ENCODE measurements at places on chromosomes 5 and 9.

DNA sequence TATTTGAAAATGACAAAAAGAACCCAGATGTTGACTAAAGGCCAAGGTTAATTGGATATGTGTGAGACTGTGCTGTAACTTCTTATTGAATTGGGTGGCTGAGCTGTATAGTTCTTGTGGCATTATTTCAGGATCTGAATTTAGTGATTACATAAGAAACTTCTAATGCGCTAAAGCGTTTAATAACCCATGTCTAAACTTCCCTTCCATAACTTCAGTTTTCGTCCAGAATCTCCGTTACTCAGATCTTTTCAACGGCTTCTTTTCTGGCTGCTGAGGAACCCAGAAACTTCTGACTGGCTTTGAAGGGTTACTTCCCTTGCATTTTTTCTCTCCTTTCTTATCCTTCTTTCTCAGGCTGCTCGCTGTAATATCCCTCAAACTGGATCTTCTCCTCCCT, 28.1 kb upstream of the C9orf72 start:
- no peak for DNase-seq

DNA sequence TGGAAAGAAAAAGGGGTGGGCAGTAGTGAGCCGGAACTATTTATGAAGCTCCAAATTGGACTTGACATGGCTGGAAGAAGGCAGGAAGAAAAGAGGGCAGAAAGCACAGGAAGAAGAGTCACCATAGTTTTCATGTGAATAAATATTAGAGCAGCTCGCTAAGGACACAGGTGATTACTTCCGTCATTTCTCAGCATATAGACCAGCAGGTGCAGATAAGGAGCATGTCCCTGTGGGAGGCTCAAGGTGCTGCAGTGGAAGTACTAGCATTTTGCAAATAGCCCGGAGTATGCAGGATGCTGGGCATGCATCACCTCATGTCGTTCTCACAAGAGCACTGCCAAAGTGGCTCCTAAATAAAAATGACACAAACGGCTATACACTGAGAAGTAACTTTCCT, 71.3 kb upstream of the HTR4 start:
- no peak for DNase-seq

DNA sequence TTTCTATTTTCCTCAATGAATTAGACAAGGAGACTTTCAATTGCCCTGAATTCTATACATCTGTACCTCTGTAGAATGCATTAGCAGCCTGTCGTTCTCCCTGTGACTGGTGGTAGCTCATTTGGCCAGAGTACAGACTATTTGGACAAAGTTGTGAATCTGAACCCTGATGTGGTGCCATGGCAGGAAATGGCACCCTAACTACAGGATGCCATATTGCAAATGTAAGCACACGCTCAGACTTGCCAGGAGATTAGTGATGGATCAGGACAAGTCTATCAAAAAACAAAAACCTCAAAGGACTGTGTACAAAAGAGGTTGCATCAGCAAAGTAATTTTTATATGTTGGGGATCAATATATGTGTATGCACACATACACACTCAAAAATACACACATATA, 58.3 kb downstream of the SVEP1 start:
- DNase-seq = no peak

DNA sequence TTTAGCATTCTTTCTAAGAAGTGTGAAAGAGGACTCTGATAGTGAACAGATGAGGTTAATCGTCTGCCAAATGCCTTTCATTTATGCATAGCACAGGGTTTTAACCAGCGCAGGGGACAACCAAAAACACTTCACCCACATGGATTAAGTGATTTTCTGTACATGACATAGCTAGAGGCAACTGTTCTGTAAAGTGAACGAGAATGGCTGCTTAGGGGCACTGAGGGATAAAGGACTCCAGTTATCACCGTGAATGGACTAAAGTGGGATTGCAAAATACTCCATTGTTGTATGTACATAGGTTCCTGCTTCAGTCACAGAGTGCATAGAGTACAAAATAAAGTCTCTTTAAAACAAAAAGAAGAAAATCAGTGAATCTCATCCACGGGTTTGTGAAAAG, 456.8 kb downstream of the DMAC1 start:
- no peak for DNase-seq

DNA sequence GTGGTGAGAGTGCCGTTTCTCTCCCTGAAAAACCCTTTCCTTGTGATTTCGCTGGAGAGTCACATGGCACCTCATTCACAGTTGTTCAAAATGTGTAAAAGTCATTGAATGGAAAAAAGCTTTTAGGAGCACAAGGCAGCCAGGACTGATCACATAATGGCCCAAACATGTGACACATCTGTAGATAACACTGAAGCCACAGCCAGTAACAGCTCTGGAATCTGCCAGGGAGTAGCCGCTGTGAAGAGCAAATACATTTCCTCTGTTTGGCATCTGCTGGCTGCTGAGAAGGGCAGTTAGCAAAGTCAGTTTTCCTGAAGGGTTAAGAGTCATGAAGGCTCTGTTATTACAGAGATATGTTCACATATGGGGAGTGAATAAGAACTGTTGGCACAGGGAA, 271.8 kb downstream of the NNT start:
- peak; percentile 72 for DNase-seq

DNA sequence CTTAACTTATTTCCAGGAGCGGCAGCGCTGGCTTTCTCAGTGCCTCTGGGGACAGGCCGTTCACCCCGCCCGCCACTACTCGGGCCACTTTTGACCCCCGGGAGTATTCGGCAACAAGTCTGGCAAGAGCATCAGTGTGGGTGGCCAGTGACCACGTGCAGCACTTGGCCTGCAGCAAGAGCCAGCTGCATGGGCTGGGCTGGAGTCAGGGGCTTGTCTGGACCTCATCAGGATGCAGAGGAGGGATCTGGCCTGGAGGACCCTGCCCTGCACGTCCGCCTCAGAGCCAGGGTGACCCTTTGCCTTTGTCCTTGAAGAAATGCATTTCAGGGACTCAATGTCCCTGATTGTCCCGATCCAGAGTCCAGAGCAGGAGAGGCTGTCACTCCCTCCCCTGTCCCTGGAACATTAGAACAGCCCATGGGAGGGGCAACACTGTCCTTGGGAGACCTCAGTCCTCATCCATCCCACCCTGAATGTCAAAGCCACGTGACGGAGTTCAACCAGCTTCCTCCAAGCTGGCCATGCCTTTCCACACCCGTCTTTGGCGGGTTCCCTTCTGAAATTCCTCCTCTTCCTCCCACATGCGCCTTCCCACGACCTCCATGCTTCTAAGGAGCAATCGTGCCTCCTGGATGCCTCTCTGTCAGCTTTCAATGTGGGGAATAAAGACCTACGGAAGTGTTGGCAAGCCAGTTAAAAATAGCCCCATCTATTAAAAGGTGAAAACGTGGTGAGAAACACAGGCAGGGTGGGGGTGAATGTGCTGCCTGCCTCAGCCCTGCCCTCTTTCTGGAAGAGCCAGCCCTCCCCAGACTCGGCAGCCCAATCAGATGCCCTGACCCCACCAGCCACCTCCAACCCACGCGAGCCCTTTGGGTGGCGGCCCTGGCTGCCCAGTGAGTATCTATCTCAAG, 99.0 kb downstream of the OLFM1 start:
- DNase-seq = no peak

- no peak for DNase-seq
Measured at GRCh38 chr5:155406815-155407214, 393.3 kb downstream of the KIF4B start.

DNA sequence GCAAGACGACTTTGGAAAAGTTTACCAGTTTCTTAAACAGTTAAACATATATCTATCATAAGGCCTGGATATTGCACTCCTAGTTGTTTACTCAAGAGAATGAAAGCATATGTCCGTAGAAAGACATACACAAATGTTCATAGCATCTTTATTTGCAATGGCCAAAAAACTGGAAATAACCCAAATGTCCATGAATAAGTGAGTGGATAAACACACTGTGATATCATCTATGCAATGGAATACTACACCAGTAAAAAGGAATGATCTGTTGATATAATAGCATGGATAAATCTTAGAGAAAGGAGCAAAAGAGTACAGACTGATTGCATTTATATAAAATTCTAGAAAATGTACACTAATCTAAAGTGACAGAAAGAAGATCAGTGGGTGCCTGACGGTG, 28.0 kb upstream of the VCAN start:
- no peak for DNase-seq

DNA sequence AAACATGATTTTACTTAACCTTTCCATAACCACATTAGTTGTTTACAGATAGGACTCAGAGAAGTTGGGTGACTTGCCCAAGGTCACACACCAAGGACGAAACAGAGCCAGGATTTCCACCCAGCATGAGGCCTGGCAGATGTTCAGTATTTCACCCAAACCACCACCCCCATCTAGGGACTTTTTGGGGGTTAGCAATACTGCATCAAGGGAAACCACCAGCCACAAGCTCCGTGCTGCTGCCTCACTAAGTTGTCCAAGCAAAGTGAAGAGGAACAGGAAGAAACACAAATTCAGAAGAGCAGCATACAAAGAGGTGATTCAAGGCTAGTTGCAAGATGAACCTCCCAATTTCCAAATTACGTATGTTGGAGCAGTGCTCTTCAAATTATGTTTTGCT, 219.6 kb upstream of the RORB start:
- DNase-seq = no peak

- DNase-seq = peak; percentile 99
Measured at GRCh38 chr9:128455849-128456612, at the start of gene ODF2. Gene ODF2 (plus strand): TSS chr9:128456006. CDS start chr9:128456092, 86 bp downstream.

- DNase-seq = peak; percentile 39
Measured at GRCh38 chr9:78261403-78262001, 25.6 kb downstream of the CEP78 start.

DNA sequence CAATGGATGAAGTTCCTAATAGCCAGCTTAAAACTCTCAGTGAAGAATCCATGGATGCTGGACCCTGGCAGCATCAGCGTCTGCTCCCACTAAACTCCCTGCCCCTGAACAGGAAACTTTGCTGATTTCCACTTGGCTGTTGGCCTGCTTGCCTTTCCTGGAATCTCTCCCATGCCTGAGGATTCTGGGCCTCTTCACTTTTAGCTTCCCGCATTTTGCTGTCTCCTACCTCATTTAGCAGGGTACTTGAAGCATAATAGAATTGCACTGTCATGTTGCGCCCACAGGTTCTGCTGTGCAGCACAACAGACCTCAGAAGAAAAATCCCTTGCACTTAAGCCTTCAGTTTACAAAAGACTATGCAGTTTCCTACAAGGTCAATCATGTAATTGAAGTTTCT, 127.6 kb downstream of the DROSHA start:
- no peak for DNase-seq

- no peak for DNase-seq
Measured at GRCh38 chr5:10149911-10150310, 99.8 kb downstream of the ATPSCKMT start.

- DNase-seq = no peak
Measured at GRCh38 chr9:119094086-119094485, 275.1 kb downstream of the BRINP1 start.

GRCh38 chr9:115591584-115591984, 473.6 kb upstream of the TNC start:
- DNase-seq = peak; percentile 91

GRCh38 chr5:92017776-92018175, 634.7 kb upstream of the ARRDC3 start:
- peak; percentile 1 for DNase-seq

DNA sequence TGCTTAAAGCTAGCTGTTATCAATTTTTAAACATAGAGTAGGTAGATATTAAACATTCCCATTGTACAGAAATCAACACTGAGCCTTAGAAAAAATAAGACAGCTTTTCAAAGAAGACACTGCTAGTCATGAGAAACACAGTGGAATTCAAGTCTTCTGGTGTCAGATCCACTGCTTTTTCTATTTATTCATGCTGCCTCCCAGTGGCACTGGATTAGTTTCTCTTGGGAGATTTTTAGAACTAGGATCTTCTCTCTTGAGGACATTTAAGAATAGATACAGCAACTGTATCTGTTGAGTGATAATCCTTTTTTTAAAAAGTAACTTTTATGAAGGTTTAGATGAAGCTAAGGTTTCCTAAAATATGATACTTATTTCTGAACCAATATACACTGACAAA, 1635.4 kb upstream of the C9orf72 start:
- DNase-seq = no peak

- DNase-seq = peak; percentile 87
Measured at GRCh38 chr9:95462249-95463147, 54.3 kb downstream of the PTCH1 start.

- DNase-seq = no peak
Measured at GRCh38 chr9:123453076-123453667, 97.2 kb downstream of the CRB2 start.

DNA sequence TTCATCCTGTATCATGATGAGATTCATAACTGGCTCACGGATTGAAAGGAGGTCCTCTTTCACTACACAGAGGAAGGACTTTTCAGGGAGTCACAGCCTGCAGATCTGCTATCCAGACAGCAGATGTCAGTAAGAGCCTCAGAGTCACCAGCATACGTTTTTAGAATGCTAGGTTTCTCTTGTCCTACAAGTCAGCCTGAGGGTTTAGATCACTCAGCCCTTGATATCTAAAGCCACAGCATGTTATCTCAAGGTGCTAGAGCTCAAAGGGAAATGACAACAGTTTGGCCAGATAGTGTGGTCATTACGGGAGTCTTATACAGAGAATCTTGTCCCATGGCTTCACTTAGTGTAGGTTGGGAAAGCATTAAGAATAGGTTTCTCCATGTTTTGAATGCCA, 30.9 kb upstream of the SLC46A2 start:
- peak; percentile 57 for DNase-seq

DNA sequence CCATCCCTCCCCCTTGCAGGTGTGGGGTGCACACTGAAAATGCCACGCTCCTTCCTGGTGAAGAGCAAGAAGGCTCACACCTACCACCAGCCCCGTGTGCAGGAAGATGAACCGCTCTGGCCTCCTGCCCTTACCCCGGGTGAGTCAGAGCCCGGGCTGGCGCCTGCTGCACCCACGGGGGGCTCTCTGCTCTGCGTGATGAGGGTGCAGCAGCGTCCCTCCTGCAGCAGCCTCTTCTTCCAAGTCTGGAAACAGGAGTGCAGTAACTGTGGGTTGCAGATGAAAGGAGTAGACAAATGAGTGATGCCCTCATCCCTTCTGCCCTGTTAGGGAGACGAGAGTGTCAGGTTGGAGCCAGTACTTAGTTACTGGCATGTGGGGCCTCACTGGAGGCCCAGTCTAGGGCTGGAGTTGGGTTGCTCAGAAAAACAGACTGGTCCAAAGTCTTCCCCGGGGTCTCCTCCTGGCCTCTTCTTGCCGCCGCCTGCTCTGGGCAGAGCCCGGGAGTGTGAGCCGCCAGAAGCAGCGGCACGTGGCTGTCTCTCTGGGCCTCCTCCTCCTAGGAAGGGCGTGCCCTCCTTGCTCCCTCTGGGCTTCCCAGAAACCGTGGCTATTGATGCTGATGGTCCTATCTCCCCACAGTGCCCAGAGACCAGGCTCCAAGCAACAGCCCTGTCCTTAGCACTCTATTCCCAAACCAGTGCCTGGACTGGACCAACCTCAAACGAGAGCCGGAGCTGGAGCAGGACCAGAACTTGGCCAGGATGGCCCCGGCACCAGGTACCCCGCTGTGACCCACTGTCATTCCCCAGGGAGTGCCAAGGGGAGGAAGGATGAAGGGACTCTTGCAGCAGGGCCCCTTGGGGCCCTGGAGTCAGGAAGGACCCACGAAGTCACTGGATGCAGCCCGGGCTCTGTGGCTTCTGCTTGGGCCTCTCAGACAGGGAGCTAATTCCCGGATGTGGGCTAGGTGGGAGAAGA, 8.4 kb downstream of the GFI1B start:
- DNase-seq = peak; percentile 11

GRCh38 chr5:98402130-98402529, 371.3 kb upstream of the RGMB start:
- no peak for DNase-seq

- DNase-seq = no peak
Measured at GRCh38 chr5:149546974-149547373, 4.3 kb downstream of the CSNK1A1 start.

Measured in AG08395 (cell line).